ENCODE measurements at places on chromosomes 11 and 22.

DNA sequence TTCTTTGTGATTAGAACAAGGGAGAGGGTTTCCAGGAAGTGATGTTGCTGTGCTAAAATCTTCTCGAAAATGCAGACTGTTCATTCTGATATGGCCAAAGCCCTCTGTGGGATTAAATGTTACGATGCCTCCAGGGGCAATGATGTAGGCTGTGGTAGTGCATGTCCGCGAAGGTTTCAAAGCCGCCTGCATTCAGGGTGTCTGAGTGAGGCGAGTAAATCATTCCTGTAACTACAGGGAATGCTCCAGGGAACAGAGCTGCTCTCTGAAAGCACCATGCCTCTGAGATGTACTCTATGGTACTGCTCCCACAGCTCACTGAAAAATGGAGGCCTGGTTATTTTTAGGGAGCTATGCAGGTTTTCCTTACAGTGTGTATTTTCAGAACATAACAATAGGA is 21.2 kb downstream of the PDGFD start:
- no peak for DNase-seq

DNA sequence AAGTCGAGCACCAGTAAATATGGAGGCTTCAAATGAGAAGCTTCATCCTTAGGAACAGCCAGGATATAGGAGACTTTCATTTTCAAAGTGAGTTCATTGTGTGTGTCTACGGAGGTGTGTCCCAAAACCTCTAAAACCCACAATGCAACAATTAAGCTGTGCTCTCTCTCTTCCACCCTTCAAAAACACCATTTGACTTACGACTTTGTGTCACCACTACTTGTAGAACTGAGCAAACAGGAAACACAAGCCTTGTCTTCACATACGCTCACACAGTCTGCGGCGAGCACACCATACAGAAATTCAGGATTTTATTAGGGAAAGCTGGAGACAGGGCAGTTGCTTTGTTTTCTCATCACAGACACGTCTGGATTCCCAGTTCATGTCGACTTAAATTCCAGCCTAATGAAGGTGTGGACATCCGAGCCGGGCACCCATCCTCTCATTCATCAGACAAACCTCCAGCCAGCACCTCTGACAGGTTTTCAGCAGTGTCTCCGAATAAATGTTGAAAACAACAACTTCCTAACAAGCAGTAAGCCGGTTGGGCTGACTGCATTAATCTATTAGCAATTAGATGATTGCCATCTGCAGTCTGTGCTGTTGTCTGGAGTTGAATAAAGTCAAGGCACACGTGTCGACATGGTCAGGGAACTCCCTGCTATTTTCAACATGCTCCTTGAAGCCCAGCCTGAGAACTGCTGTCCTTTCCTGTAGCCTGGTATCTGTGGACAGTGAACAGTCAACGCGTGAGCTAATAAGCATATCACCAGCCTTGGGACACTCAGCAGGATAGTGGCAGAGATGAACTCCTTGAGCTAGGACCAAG is 1411.1 kb downstream of the BRD1 start:
- no peak for DNase-seq

DNA sequence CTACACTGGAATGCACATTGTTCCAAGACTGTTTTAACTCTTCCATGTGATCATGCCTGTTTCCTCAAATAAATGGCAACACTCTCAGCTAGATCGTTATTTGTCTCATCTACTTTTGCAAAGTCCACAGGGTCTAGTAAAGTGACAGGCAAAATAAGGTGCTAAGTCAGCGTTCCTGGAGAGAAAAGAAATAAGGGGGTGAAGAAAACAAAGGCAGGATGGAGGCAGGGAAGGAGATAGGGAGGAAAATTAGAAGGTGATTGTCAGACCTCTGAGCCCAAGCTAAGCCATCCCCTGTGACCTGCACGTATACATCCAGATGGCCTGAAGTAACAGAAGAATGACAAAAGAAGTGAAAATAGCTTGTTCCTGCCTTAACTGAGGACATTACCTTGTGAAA is 132.1 kb downstream of the RAB38 start:
- no peak for DNase-seq

DNA sequence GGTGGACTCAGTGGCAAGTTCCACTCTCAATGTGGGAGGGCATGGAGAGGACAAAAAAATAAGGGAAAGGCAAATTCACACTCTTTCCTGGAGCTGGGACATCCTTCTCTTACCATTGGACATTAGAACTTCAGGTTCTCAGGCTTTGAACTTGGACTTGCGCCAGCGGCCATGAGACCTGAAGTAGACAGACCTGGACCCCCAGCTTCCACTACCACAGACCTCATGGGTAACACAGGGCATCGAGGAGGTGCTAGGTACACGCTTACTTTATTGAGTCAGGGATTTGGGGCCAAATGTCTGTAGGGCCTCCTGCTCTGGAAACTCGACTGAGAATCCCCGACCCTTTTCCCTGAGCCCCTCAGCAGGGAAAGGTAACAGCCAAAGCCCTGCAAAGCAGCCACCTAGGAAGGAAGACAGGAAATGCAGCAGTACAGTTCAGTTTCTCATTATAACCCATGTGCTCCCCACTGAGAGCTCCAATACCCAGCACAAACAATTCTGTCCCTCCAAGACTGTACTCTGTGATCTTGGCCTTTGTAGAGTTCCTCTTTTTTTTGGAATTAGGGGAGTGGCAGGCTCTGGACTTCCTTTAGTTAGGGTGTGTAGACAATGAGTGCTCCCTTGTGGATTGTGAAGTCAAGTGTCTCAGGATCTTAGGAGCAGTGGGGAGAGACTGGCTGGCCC is 5.7 kb downstream of the CHRNA10 start:
- DNase-seq: no peak

DNA sequence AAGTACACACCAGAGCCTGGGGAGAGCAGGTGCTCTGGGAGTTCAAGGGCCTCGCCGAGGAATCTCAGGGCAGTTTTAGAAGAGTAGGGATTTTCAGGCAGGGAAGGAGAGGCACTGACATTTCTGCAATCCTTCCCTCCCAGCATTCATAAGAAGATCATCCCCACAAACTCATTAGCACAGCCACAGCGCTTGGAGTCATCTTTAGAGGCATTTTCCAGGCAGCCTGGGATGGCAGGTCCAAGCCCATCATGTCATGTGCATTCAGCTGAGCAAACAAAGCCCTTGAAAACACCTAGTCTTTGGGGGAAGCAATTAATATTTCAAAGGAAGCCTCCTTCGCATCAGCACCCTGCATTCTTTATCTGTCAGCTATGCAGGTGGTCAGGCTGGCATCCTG is 43.8 kb downstream of the MAP6 start:
- DNase-seq: no peak

- DNase-seq: no peak
These were observed 63.3 kb downstream of the SIK3 start for GRCh38 chr11:117034901-117035300.

DNA sequence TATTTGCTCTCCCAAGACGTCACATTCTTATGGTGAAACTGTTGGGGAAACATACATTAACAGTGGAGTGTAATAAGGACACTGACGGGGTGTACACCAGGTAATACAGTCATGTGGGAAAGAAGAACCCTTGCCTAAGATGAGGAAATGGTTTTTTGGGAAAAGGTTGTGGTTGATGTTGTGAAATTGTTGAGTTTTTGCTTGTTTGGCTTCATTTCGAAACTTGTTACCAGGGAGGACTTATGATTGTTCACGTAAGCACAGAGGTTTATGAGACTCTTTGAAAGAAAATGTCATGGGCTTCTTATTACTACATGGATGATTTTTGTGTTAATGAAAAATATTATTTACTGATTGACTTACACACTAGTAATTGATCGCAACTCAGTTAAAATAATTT is 16.8 kb downstream of the ANO3 start:
- DNase-seq: no peak

- DNase-seq: no peak
These were observed 16.7 kb downstream of the SHANK2 start for GRCh38 chr11:71235719-71236118.

DNA sequence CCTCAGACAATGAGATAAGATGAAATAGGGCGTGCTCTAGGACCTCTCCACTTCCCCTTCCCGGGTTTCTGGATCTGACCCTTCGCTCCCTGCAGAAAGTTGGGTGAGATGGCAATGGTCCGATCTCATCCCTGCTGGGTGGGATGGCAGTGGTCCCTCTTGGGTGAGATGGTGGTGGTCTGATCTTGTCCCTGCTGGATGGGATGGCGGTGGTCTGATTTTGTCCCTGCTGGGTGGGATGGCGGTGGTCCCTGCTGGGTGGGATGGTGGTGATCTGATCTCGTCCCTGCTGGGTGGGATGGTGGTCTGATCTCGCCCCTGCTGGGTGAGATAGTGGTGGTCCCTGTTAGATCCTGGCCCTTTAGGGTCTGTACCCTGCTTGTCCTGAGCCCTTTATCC is 21.3 kb downstream of the ST14 start:
- no peak for DNase-seq

DNA sequence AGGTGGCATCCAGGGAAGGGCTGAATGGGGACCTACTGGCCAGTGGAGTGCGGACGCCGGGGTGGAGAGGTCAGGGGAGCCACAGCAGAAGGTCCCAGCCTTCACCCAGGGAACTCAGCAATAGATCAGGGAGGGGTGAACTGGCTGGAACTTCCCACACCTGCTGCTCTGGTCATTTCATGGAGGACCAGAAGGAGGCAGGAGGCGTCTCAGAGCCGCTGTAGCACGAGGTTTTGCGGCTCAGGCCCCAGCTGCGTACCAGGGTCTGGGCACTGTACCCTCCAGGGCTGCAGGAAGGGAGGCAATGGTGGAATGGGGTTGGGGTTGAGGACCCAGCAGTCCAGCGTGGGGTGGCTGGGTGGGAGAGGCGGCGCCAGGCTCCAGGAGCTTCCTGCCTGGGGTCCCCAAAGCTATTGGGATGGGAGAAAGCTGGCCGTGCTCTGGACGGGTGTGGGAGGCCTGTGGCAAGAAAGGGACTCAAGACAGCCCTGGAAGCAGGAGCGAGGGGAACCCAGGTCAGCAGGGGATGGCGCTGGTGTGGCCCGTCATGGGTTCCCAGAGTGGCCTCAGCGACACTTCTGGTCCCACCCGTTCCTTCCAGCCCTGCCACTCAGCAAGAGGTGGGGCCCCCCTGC is 20.2 kb upstream of the BRSK2 start:
- no peak for DNase-seq

DNA sequence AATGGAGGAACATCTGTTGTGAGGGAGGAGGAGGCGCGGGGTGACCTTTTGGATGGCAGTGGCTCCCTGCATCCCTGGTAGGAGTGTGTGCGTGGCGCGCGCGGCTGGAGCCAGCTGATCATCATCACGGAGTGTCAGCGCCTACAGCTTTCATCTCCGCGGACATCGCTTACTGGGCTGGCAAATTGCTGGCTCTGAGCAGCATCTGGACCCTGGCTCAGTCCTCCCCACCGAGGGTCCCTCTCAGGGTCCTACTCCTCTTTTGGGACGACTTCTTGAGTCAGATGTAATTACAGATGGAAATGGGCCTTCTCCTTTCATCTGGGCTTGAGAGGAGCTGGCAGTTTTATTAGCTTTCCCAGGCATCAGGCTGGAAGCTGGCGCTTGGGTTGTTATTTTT is 85.3 kb downstream of the CACNA1I start:
- DNase-seq: no peak

DNA sequence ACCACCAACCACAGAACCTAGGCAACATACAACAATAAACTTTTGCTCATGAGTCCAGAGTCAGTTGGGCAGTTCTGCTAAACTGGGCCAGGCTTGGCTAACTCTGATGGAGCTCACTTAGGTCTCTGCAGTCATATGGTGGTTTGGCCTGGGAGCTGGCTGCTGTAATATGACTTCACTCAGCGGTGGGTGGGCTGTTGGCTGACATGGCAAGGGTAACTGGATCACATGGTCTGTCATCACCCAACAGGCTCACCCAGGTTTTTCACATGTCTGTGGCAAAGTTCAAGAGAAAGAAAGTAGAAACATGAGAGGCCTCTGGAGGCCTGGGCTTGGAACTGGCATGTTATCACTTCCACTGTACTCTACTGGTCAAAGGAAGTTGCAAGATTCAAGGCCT is 43.2 kb upstream of the CLMP start:
- DNase-seq: peak; percentile 71

DNA sequence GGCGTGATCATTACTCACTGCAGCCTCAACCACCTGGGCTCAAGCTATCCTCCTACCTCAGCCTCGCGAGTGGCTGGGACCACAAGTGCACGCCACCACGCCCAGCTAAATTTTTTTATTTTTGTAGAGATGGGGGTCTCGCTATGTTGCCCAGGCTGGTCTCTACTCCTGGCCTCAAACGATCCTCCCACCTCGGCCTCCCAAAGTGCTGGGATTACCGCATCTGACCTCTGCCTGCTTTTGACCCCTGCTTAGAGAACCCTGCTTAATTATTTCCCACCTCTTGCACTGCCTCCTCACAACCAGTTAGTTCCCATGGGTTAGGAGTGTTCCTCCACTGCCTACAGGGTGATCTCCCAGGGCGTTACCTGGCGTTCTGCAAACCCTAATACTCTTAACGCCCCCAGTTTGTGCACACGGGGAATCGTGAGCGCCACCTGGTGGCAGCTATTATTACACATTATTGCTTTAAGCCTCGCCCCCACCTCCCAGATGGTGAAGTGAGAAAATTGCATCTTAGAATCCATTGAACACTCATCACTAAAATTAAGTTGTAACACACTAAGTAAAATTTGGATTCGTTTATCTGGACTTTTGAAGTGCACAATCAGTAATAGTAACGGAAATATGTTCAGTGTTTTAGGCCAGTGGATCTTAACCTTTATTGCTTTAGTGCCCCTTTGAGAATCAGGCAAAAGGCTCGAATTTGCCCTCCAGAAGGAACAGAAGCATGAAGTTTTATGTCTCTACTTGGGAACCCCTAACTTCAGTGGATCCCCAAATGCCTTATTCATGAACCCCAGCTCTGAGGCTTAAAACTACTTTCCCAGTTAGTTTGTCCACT is 61.4 kb upstream of the ASPHD2 start:
- DNase-seq: peak; percentile 23

GRCh38 chr11:8059030-8059429 is 22.0 kb upstream of the TUB start:
- DNase-seq: no peak

DNA sequence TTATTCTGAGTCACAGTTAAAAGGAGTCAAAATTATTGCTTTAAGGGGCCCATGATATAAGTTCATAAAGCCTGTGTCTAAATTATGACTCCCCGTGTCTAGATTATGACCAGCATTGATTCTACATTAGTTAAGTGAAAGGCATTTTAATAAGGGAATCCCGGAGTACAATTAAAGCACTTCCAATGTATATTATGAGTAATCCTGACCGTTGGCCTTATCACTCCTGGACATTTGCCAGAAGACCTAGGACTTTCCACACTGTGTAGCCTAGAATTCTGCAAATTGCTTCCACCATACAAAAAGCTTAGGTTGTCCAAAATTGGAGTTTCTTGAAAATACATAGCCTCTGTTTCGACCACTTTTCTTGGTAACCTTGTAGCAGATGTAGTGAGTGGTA is 1292.6 kb downstream of the LRRC4C start:
- no peak for DNase-seq

GRCh38 chr11:45154276-45154675 is 7.8 kb downstream of the PRDM11 start:
- DNase-seq: no peak

DNA sequence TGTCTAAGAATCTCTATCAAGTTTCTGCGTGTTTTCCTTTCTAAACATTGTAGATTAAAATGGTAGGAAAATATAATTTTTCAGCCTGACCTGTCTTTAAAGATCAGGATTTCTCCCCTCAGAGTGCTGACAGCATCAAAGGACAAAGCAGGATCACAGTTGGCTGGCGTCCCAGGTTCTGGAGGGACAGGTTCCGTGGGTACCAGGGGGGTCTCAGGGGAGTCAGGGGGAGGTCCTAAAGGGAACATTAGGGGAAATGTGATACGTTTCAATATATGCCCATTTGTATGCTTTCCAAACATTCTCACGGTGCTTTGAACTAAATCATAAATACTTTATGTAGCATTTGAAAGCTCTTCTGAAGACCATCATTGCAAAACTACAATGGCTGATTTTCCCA is 3.4 kb downstream of the MMP3 start:
- DNase-seq: no peak

- DNase-seq: no peak
These were observed 19.9 kb upstream of the SCN3B start for GRCh38 chr11:123674297-123674696.
